Liver (tissue), 10 donors: ENCODE measurements at places on chromosomes 6 and 20. TPM values are rescaled to one million over a fixed set of nuclear protein-coding genes. Genes with fewer than 3 reads are reported as not detected.

Gene SRMS
- not detected for total RNA-seq

Gene SPATA2
- total RNA-seq = 1.5 TPM

Gene STMND1
- total RNA-seq = not detected

Gene TMEM151B
- not detected for total RNA-seq

Gene IRF4
- total RNA-seq = 1.0 TPM

Gene RAB32
- total RNA-seq = 13.6 TPM

Gene TBX18
- total RNA-seq = 0.59 TPM

- no peaks in the 10 kb centered on the region for H3K36me3 ChIP-seq
- H3K4me3 ChIP-seq = no peak overlapping the region
- H3K4me1 ChIP-seq = peaks cover 1% of the 10 kb centered on the region
- DNase-seq = no peak
- H3K27me3 ChIP-seq = no peaks in the 10 kb centered on the region
Measured at GRCh38 chr6:44058617-44059358, 68.5 kb downstream of the MRPL14 start.

GRCh38 chr6:44849806-44850205 lies 462.3 kb downstream of the CDC5L start:
- no peaks in the 10 kb centered on the region for H3K4me1 ChIP-seq
- H3K27ac ChIP-seq = no peak overlapping the region
- DNase-seq = no peak
- no peaks in the 10 kb centered on the region for H3K27me3 ChIP-seq
- H3K36me3 ChIP-seq = no peaks in the 10 kb centered on the region
- no peak overlapping the region for H3K4me3 ChIP-seq

DNA sequence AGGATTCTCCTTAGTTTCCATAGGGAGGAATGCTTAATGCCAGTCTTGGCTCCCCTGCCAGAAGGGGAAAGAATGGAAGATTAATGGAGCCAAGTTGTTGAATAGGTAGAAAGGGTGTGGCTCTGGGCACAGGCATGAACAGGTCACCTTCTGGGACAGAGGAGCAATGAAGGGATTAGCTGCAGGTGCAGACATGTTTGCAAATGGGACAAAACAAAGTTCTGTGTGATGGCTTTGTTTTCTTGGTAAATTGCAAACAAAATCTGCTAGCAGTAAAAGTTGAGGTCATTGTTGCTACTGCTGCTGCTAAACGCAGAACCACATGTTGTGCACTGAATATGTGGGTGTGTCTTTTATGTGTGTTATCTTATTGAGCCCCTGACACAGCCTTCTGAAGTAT lies 93.3 kb downstream of the PERP start:
- H3K4me1 ChIP-seq = no peaks in the 10 kb centered on the region
- no peak overlapping the region for H3K27ac ChIP-seq
- DNase-seq = no peak
- H3K4me3 ChIP-seq = no peak overlapping the region
- no peaks in the 10 kb centered on the region for H3K36me3 ChIP-seq

- no peaks in the 10 kb centered on the region for H3K4me1 ChIP-seq
- H3K27me3 ChIP-seq = no peaks in the 10 kb centered on the region
- H3K36me3 ChIP-seq = no peaks in the 10 kb centered on the region
- no peak overlapping the region for H3K4me3 ChIP-seq
- no peak for DNase-seq
Measured at GRCh38 chr6:129124347-129124746, 241.4 kb downstream of the LAMA2 start.

DNA sequence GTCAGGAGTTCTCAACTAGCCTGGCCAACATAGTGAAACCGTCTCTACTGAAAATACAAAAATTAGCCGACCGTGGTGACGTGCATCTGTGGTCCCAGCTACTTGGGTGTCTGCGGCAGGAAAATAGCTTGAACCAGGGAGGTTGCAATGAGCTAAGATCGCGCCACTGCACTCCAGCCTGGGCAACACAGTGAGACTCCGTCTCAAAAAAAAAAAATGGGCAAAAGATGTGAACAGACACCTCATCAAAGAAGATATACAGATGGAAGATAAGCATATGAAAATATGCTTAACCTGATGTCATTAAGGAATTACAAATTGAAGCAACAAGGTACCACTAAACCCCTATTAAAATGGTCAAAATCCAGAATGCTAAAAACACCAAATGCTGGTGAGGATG lies 9.2 kb upstream of the HSPA12B start:
- no peak for DNase-seq
- no peak overlapping the region for H3K27ac ChIP-seq
- no peaks in the 10 kb centered on the region for H3K27me3 ChIP-seq
- H3K36me3 ChIP-seq = no peaks in the 10 kb centered on the region

DNA sequence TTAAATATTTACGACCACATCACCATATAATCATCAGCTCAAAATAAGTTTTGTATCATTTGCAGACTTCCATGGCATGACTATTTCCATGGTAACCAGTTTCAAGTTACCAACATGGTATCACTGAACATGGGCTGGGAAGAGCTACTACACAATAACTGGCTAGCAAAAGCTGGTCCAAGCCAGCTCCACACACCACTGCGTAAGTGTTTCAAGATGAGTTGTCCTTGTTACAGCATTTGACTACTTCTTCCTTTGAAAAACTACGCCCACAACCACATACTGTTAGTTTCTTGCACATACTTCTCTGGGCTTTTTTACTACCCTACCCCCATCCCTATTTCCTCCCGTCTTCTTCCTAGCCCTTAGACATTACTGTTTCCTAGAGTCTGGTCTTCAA lies 8.5 kb downstream of the CD164 start:
- no peak overlapping the region for H3K4me3 ChIP-seq
- peaks cover 57% of the 10 kb centered on the region for H3K36me3 ChIP-seq
- H3K27ac ChIP-seq = no peak overlapping the region
- H3K4me1 ChIP-seq = peaks cover 8% of the 10 kb centered on the region
- DNase-seq = no peak

- H3K27ac ChIP-seq = no peak overlapping the region
- H3K4me3 ChIP-seq = no peak overlapping the region
- no peaks in the 10 kb centered on the region for H3K36me3 ChIP-seq
- DNase-seq = no peak
Measured at GRCh38 chr6:63803371-63803770, 167.8 kb downstream of the PHF3 start.
